ENCODE measurements at places on chromosomes 11 and 22.

- no peak for DNase-seq
Measured at GRCh38 chr11:36581536-36581935, 12.8 kb upstream of the IFTAP start.

GRCh38 chr11:85875505-85875904 lies 20.3 kb downstream of the CCDC83 start:
- peak; percentile 48 for DNase-seq

DNA sequence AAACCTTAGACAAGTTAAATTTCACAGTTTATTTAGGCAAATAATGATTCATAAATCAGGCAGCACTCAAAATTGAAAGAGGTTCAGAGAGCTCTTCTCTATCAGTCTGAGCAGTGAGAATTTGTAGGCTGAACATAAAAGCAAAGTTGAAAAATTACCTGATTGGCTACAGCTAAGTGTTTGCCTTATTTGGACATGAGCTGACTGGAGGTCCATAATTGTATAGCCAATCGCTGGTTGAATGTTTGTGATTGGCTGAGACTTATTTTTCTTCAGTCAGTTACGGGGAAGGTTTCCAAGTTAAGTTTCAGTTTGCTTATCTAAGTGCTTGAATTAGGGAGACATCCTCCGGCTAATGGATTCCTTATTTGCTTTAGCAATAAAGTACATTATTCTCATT lies 527.5 kb downstream of the CNTN5 start:
- no peak for DNase-seq

DNA sequence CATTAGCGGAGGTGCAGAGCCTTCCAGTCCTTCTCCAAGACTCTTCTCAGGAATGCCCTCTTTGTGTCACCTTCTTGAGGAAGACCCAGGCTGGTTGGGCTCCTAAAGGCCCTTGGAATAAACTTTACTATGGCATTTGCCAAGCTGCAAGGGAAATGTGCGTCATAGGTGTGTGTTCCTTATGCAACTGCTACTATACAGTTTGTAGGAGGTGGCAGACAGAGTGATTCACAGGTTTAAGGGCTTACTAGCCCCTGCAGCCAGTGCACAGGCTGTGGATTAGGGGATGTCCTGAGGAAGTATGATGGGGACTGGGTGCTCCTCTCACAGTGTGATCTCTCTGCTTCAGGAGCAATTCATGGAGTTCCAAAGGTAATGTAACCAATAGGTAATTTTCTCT lies 74.6 kb downstream of the TENM4 start:
- no peak for DNase-seq

DNA sequence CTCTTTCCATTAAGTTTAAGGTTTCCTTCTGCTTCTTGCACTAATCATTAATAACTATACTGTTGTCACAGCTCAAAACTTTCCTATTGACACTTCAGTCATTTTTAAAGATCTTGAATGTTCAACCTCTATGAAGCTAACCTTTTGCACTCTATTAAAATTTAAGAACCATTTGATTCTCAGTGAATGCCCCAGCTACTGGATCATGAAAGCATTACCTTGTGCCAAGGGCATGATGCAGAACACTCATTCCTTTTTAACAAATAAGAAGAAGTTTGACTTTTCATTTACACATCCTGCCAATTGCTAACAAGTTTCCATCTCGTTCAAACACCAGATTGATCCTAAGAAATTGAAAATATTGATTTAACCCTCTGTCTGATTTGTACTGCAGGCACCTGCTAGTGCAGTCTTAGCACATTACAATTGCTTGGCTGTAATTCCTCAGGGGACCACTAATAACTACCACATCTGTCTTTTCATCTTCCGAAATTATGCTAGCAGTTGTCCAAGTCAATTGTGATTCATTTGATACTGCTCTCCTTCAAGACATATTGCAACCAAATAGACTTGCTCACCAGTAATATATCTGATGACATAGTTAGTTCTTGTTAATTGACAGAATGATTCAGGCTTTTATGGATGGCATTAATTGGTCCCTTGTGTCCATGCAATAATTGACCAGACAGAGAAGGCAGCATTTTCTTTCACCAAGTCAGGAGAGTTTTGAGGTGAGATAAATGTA lies 158.4 kb downstream of the TEAD1 start:
- DNase-seq = no peak

GRCh38 chr11:14842002-14842401 lies 50.0 kb downstream of the CYP2R1 start:
- no peak for DNase-seq

- peak; percentile 79 for DNase-seq
Measured at GRCh38 chr11:16669799-16670415, 68.5 kb upstream of the C11orf58 start.

- no peak for DNase-seq
Measured at GRCh38 chr22:30023099-30023660, 57.1 kb upstream of the HORMAD2 start.
